Heart left ventricle (tissue), 16 donors: ENCODE measurements at places on chromosomes 3 and 15. TPM values are rescaled to one million over a fixed set of nuclear protein-coding genes. Genes with fewer than 3 reads are reported as not detected.

NDUFAF3 gene
- polyA plus RNA-seq = 273 TPM

LDHAL6B gene
- not detected for polyA plus RNA-seq

CD86 gene
- 0.38 TPM for polyA plus RNA-seq

ANP32A gene
- polyA plus RNA-seq = 195 TPM

TTLL13 gene
- polyA plus RNA-seq = 0.07 TPM

LRRK1 gene
- polyA plus RNA-seq = 2.1 TPM

CLPX gene
- polyA plus RNA-seq = 29.2 TPM

ZNF660 gene
- 0.49 TPM for polyA plus RNA-seq

GRCh38 chr3:124504332-124505059 lies 225.8 kb upstream of the UMPS start:
- no peaks in the 10 kb centered on the region for H3K27me3 ChIP-seq
- no peak overlapping the region for H3K4me3 ChIP-seq
- no peaks in the 10 kb centered on the region for H3K36me3 ChIP-seq
- peak; percentile 19 for DNase-seq

DNA sequence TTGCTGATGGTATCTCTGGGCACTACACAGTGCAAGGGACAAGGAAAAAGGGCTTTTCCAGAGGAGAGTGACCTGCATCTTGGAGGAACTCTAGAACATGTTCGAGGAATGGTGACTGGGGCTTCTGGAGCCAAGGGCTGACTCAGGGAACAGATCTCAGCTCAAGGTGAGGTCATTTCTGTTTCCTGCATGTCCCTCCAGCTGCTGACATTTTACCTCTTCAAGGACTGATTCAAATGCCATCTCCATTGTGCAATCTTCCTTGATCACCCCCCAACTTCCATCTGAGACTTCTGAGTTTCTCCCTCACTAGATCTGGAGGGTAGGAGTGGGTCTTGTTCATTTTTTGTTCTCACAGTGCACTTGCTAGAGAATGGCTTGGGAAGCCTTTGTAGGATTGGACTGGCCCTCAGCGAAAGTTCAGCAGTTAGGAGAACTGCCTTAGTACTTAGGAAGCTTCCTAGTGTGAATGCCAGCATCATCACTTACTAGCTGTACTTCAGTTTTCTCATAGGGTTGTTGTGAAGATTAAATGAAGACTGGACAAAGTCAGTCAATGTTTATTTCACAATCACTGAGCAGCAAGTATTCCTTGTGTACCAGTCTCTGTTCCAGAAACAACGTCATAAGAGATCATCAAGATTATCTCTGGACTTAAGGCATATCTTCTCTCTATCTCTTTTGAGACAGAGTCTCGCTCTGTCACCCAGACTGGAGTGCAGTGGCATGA lies 2.6 kb upstream of the IDH3A start:
- H3K4me1 ChIP-seq = peaks cover 4% of the 10 kb centered on the region
- peak overlapping the region; percentile 29 for H3K27ac ChIP-seq
- H3K36me3 ChIP-seq = no peaks in the 10 kb centered on the region
- no peak overlapping the region for H3K4me3 ChIP-seq
- DNase-seq = no peak

DNA sequence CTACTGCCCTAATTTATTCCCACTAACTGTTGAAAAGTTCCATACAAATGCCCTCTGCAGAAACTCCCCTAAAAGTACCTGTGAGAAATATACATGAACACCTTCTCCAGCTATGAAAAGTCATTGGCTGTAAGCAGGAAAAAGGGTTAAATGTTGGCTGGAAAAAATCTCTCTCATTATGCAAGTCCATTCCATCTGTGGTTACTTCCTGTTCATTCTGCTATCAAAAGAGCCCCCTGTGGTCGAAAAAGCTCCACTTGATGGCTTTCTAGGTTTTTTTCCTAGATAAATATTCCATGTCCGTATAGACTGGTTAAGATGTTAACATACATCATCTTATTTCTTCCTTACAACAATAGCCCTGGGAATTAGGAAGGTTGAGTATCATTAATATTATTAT lies 56.2 kb upstream of the AKAP13 start:
- H3K27me3 ChIP-seq = no peaks in the 10 kb centered on the region
- peaks cover 9% of the 10 kb centered on the region for H3K4me1 ChIP-seq
- no peak overlapping the region for H3K27ac ChIP-seq
- DNase-seq = no peak
- H3K4me3 ChIP-seq = no peak overlapping the region
- H3K36me3 ChIP-seq = no peaks in the 10 kb centered on the region

- peaks cover 27% of the 10 kb centered on the region for H3K4me1 ChIP-seq
- no peak for DNase-seq
- no peaks in the 10 kb centered on the region for H3K27me3 ChIP-seq
- H3K36me3 ChIP-seq = peaks cover 18% of the 10 kb centered on the region
- H3K27ac ChIP-seq = no peak overlapping the region
- no peak overlapping the region for H3K4me3 ChIP-seq
These were observed 17.1 kb downstream of the SIAH2 start for GRCh38 chr3:150745832-150746231.

GRCh38 chr3:48492461-48493202 lies 11.3 kb downstream of the SHISA5 start:
- H3K4me1 ChIP-seq = no peaks in the 10 kb centered on the region
- no peak overlapping the region for H3K27ac ChIP-seq
- peaks cover 13% of the 10 kb centered on the region for H3K36me3 ChIP-seq
- H3K4me3 ChIP-seq = no peak overlapping the region
- no peaks in the 10 kb centered on the region for H3K27me3 ChIP-seq

DNA sequence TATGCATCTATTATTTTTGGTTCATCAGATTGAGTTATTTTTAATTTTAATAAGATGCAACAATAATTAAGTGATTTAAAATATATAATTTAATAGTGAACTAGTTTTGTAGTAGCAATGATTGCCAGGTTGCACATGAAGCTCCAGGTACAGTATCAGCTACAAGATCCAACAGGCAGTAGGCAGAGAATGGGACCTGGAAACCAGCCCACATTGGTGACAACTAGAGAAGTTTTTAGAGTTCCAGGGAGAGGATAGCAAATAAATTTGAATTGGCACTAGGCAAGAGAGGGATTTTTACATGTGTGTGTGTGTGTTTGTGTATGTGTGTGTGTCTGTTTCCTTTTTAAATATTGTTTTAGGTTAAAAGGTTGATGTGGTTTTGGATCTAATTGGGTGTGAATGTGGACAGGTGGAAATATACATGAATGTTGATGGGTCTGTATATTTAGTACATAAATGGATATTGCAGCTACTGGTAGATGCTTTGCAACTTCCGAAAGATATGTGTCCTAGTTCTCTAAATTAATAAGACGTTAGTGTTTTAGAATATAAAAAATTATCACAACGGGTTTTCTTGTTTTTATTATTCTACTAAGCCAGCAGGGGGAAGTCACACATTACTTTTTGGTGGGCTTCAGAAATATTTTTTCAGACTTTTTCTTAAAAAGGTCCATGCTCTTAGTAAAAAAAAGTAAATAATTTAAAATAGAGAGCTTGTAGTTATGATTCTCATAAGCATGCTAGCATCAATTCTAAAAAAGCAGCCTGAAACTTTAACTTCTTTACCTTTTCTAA lies 110.1 kb upstream of the GBE1 start:
- no peaks in the 10 kb centered on the region for H3K27me3 ChIP-seq
- no peaks in the 10 kb centered on the region for H3K4me1 ChIP-seq
- H3K36me3 ChIP-seq = no peaks in the 10 kb centered on the region
- H3K4me3 ChIP-seq = no peak overlapping the region

GRCh38 chr3:14658978-14659377 lies 7.4 kb downstream of the CCDC174 start:
- peaks cover under 1% of the 10 kb centered on the region for H3K4me1 ChIP-seq
- DNase-seq = no peak
- no peaks in the 10 kb centered on the region for H3K27me3 ChIP-seq
- H3K27ac ChIP-seq = no peak overlapping the region

GRCh38 chr3:176523114-176523513 lies 674.2 kb downstream of the TBL1XR1 start:
- no peak for DNase-seq
- H3K4me1 ChIP-seq = no peaks in the 10 kb centered on the region
- H3K36me3 ChIP-seq = no peaks in the 10 kb centered on the region

DNA sequence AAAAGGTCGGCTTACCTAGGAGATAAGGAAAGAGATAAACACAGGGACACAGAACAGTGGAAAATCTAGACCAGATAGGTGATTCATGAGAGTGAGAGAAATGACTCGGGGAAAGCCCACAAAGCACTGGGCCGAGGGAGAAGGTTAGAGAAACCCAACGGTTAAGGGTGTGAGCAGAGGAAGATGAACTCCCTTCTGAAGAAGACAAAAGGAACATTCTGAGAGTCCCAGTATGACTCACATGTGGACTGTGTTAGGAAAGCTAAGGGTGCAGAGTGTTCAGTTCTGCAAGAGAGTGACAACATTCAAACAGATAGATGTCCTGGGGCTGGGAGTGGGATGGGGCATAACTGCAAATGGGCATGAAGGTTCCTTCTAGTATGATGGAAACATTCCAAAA lies 83.0 kb downstream of the CNTN3 start:
- no peaks in the 10 kb centered on the region for H3K27me3 ChIP-seq
- no peak overlapping the region for H3K4me3 ChIP-seq
- no peak overlapping the region for H3K27ac ChIP-seq
- no peaks in the 10 kb centered on the region for H3K4me1 ChIP-seq
- no peaks in the 10 kb centered on the region for H3K36me3 ChIP-seq

DNA sequence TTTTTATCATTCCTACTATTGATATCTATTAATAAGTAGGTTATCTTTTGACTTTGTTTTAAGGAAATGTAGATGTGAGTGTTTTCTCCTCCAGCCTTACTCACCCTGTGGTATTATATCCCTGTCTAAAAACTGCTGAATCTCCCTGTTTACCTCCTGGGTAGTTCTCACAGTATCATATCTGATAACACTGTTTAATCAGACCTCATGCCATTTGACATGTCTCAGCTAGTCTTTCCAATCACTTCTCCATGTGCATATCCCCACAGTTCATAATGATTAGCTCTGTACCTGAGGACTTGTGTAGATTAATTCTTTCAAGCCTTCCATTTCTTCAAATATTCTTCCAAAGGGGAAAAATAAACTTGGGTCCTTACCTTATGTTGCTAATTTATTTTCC lies 30.7 kb downstream of the DUOX2 start:
- DNase-seq = no peak
- H3K4me1 ChIP-seq = peaks cover 11% of the 10 kb centered on the region
- no peaks in the 10 kb centered on the region for H3K36me3 ChIP-seq
- H3K27ac ChIP-seq = no peak overlapping the region

DNA sequence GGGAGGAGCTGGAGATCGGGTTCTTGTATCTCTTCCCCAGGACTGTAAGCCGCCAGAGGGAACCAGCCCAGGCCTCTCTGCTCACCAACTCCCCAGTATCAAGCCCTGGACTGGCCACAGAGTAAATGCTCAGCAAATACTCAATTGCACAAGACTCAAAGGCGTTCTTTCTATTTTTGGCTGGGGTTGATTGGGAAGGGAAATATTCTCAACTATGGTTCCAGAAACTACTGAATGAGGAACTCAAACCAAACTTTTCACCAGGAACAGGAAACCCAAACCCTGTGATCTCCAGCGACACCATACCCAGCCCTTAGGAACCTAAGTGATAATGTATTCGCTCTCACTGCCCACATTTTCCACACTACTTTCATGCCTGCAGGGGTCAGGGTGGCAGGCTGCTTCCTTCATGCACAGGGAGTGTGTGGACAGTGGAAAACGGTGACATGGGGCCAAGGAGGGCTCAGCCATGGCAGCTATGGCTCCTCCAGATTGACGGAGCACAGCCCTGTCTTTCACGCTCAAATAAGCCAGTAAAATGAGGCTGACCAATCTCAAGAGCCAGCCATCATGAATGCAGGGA lies 124.7 kb upstream of the RAD18 start:
- peaks cover 4% of the 10 kb centered on the region for H3K4me1 ChIP-seq
- no peaks in the 10 kb centered on the region for H3K36me3 ChIP-seq
- H3K27me3 ChIP-seq = no peaks in the 10 kb centered on the region

GRCh38 chr3:129688271-129688895 lies 81.9 kb upstream of the PLXND1 start:
- H3K27me3 ChIP-seq = no peaks in the 10 kb centered on the region
- H3K4me1 ChIP-seq = peaks cover 37% of the 10 kb centered on the region
- peak; percentile 53 for DNase-seq
- peak overlapping the region; percentile 75 for H3K27ac ChIP-seq

DNA sequence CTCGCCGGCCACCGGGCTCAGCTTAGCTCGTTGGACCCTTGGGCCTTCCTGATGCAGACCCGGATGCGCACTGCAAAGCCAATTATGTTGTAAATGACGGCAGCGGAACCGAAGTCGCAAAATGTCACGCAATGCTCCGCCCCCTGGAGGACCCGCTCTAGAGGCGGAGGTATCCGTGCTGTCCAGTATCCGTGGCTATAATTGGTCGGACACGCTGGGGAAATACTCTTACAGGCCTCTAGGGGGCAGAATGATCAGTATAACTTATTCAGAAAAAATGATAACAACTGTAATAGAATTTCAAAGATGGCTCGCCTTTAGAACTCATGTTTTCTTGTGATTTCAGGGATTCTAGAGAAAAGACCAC lies at the start of gene PRR23B:
Gene PRR23B (minus strand): TSS at position 59 of the 367 bp plus-strand sequence. CDS start 265 bp downstream, outside the sequence.
- no peak within 1 kb of the TSS for H3K4me3 ChIP-seq
- H3K36me3 ChIP-seq = no peaks in the 10 kb centered on the region
- no peak for DNase-seq
- no peaks in the 10 kb centered on the region for H3K27me3 ChIP-seq

DNA sequence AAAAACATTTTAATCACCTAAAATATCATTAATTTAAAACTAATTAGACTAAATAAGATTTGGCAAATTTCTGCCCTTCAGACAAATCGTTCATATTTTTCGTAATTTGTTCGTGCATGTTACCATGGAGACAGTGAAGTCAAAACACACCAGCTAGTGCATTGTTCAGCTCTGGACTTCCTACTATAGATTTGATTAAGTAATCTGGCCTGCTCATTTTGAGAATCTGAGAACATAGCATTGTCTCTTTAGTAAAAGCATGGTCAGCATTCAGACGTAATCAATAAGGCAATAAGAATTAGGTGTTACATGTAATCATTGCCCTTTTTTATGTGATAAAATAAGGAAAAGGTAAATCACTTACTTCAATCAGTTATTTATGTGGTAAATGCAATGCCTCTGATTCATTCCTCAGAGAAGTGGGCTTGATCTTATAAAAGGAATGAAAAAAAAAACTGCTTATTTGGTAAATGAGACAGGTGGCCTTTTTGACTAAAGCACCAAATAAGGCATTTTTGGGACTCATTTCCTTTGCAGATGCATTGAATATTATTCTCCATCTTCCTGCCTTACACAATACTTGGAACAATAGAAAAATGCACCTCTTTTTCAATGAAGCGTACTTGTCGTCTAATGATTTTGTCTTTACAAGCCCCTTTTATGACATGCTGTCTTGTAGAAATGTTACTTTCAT lies 84.5 kb upstream of the FNDC3B start:
- H3K27me3 ChIP-seq = no peaks in the 10 kb centered on the region
- DNase-seq = no peak
- H3K4me1 ChIP-seq = peaks cover 11% of the 10 kb centered on the region
- no peaks in the 10 kb centered on the region for H3K36me3 ChIP-seq

- no peak for DNase-seq
- H3K4me3 ChIP-seq = no peak overlapping the region
- H3K27me3 ChIP-seq = no peaks in the 10 kb centered on the region
- no peak overlapping the region for H3K27ac ChIP-seq
These were observed 276.3 kb downstream of the ERC2 start for GRCh38 chr3:56192001-56192400.
